ENCODE measurements at places on chromosomes 12 and 14. TPM values are rescaled to one million over a fixed set of nuclear protein-coding genes. Genes with fewer than 3 reads are reported as not detected.

LRFN5 gene
- total RNA-seq, result 5.3 TPM

DNA sequence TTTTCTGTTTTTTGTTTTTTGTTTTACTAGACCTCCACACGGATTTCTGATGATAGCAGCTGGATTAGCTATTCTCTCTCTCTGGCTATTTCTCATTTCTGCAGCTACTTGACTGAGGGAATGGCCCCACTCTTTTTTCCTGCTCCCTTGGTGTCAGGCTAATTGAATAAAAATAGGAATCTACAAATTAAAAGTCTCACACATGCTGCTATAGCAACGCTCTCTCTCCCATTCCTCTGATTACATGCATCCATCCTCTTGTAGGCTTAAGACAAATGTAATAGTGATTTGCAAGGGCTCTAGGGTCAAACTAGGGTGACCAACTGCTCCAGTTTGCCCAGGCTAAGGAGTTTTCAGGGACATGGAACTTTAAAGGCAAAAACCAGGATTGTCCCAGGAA is 221.8 kb downstream of the PHLDA1 start:
- no peak for DNase-seq

GRCh38 chr12:12839873-12840579 is 26.9 kb downstream of the DDX47 start:
- DNase-seq, result no peak

ASPG gene
- total RNA-seq, result 1.5 TPM

- DNase-seq, result no peak
Observed at GRCh38 chr14:94992046-94992445, 165.3 kb downstream of the DICER1 start.

DNA sequence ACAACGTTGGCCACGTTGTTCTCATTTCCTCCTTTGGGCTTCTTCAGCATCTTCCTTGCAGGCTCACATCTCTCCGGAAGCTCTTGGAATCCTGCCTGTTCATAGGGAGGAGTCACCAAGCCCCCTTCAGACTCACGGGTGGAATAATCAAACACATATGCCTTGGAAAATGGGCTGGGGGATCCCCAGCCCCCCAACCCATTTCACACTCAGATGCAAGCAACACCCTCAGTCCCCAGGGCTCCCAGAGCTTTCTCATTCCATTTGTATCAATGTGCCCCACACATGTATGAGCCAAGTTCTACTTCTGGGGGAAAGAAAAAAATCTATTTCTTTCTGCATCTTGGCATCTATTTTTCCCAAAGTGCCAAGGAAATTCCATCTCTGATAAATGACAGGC is 33.1 kb downstream of the WSCD2 start:
- no peak for DNase-seq

GRCh38 chr14:99033951-99034350 is 238.0 kb downstream of the BCL11B start:
- DNase-seq, result no peak

GRCh38 chr14:68976160-68977067 is 2.7 kb downstream of the ACTN1 start:
- DNase-seq, result no peak

GRCh38 chr12:52070185-52070925 is 577 bp downstream of the ATG101 start:
- DNase-seq, result no peak

GRCh38 chr12:31518680-31519227 is 72.2 kb downstream of the DENND5B start:
- DNase-seq, result no peak

GRCh38 chr14:60064491-60065072 is 27.1 kb upstream of the PCNX4 start:
- no peak for DNase-seq

DNA sequence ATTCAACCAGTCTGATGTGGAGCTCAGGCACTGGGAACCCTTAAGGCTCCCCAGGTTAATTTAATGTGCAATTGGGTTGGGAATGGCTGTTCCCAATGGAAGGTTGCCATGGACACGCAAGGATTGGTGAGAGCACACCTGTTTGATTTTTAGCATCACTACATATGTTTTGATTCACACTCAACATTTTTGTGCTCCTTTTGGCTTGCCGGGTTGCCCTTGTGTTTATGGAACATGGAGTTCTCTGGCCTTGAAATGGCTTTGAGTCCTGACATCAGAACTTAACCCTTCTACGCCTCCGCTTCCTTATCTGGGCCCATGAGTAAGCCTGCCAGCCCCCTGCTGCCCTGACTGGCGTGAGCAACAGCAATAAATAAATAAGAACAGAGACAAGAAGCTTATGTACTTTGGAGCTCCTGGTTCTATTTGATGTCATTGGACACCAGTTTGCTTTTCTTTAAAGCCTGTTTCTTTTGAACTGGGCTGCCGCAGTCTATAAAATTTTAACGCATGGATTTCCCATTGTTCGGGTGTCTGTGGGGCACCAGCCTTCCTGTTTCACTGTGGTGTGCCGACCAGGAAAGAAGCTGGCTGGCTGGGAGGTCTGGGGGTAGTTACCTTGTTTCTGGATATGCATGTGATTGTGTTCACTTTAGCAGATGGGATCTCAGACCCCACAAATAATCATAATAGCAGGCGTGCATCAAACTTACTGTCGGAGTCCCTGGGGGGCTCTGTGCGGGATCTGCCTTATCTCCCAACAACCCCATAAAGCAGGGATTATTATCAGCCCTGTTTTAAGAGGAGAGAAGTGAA is 27.8 kb downstream of the TBX3 start:
- no peak for DNase-seq

DNA sequence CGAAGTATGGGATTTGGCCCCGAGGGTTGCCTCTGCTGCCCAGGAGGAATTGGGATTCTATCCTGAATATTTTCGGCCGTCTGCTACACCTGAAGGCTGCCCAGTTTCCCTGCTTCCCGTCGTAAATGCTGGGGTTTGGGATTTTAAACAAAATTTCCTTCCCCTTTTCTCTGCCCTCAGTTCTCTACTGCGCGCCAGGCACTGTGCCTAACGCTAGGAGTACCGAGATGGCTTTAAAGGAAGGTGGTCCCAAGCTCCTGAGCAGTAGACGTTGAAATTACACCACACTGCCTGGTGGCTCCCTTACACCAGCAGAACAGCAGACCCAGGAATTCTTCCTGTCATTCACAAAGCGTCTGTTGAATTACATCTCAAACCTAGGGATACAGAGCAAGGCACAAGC is 566 bp upstream of the PRDM4 start:
- no peak for DNase-seq

CD69 gene
- total RNA-seq, result 36.3 TPM

INHBC gene
- total RNA-seq, result not detected

DNA sequence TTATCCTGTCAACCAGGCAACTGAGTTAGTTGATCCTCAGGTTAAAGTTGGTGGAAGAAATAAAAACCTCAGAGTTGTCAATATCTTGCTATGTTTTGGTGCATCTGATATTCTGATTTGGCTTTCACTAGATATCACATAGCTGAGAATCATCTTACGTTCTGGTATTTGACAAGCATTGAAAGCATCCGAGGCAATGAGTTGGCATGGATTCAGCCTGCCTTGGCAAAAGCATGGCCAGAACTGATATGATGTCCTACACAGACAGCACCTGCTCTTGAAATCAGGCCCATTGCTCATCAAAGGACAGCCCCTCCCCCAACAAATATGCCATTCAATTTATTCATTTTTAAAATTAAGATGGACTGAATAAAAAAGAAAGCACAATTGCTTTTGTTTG is 320.7 kb upstream of the ATP2B1 start:
- no peak for DNase-seq

DNA sequence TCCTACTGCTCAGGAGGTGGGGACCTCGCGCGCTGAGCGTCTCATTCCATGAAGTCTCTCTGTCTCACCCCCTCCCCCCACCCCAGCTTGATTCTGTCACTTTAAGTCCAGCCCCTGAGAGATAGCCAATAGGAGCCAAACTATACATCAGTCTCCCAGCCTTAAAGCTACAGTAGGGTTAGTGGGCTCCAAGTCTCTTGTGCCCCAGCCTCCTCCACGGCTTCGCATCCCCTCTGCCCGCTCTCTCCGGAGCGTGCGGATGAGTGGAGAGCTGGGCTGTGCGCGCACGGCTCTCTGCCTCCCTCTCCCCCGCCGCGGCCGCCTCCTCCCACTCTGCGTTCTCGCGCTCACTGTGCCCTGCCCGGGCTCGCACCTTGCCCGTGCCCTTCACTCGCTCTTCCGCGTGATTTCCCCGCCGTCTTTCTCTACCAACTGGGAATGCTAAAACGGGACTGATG is at the start of gene ESRRB:
ESRRB (plus strand) TSS at position 191 of the 458 bp plus-strand sequence; CDS start at position 456, 265 bp downstream.
- no peak for DNase-seq

DNA sequence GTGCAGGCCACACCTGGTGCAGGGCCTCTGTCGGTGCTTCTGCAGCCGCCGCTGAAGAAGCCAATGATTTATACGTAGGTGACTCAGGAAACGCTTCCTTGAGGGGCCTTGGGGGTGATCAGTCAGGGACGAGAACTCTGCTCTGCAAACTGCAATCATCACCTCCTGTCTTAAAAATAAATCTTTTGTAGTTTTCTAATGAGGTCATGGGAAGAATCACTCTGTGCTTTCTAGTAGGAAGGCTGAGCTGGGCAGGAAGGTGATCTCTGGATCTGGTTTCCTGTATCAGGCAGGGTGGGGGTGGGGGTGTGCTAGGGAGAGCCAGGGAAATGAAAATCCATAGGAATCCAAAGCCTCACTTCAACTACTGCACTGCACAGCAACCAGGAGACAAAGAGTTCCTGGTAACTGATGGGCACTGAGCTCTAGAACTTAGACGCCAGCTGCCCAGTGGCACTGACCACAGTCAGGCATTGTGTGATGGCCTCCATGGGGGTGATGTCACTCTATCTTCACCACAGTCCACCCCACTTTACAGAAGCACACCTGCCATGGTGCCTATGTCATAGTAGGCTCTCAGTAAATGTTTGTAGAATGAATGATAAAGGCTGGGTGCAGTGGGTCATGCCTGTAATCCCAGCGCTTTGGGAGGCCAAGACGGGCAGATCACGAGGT is 292.4 kb upstream of the PWP1 start:
- no peak for DNase-seq

PRPH gene
- total RNA-seq, result 4.4 TPM

GRCh38 chr14:45679853-45680252 is 426.9 kb upstream of the MIS18BP1 start:
- DNase-seq, result no peak

HHIPL1 gene
- 3.2 TPM for total RNA-seq

CLEC4A gene
- total RNA-seq, result 0.46 TPM

DNA sequence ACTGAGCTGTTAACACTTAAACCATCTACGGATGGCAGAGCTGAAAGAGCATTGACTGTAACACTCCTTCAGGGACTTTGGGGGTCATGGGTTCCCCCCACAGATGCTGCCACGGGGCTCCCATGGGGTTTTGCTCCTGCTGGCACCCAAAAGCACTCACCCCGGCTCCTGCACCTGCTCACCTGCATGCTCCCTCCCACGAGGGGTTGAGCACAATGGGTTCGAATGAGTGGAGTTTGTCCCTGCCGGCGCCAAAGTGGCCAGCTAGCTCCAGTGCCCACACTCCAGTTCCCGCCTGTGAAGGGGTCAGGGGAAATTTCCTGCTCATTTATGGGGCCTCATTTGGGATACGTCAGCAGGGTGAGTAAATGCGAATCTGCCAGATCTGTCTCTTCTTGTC is 40.7 kb downstream of the TNFAIP2 start:
- no peak for DNase-seq

DNA sequence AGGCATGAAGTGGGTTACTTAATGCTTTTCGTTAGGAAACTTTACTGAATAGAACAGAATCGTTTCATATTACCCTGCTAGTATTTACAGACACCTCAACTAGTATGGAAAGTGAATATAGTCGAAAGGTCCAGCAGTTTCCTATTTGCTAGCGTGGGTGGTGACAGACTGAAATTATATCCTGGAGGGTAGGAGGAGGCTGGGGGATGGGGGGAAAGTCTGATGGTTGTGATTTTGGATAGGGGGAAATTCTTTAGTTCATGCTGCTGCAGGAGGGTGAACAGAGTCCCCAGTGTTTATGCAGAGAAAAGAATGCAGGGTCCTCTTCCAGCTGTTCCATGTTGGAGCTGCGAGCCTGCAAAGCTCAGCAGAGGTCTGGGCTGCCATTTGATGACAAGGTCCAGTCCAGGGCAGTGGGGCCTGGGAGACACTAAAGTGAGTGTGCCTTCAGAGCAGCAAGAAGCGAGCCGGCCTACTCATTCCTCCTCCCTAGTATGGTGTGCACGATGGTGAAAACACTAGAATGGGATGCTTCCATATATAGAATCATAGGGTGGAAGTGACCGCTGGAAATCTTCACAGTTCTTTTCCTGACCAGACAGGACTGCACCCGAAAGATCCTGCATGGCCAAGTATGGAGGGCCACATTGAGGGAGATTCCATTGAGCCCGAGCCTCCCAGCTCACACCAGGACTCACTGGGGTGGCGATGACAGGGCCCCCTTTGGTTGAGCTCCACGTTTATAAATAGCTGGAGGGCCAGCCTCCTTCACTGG is 2.1 kb downstream of the SAMD4A start:
- no peak for DNase-seq
